ENCODE measurements at places on chromosomes 16 and 17.

DNA sequence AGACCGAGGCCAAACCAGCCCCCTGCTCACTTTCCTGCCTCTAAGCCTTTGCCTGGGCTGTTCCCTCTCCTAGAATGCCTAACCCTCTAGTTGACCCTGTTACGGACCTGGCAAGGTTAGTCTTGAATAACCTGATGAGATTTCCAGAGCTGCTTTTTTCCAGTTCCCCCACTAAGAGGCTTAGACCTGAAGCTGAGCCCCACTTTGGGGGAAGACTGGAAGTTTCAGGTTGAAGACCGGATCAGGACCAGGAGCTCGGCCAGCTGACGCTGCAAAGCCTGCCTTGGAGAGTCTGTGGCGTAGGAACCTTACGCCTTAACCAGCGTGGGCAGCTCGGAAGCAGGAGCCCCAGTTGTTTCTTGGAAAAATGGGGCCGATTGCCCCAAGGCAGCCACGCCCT is 129.8 kb downstream of the OR1D5 start:
- DNase-seq = no peak

DNA sequence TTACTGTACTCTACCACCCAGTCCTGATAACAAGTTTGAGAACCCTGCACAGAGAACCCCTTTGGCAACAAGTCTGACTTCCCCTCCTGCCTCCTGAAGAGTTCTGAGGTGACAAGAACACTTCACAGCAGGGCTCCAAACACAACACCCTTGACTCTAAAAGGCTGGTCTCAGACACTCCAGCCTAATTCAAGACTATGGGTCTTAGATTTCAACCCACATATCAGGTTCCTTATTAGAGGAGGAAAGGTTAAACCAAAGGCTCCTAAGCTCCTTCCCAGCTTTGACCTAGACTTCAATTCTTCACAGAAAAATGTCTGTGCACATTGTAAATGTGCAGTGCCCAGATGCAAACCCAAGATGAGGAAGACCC is 23.0 kb downstream of the RANBP10 start:
- DNase-seq = no peak

- no peak for DNase-seq
Measured at GRCh38 chr17:45332989-45333701, 16.3 kb upstream of the MAP3K14 start.

GRCh38 chr16:3112881-3113574 is 642 bp downstream of the ZNF205 start:
- DNase-seq = no peak

GRCh38 chr17:15947976-15948752 is 3.2 kb downstream of the ADORA2B start:
- DNase-seq = no peak

GRCh38 chr16:22814711-22815105 is 746 bp downstream of the HS3ST2 start:
- no peak for DNase-seq

DNA sequence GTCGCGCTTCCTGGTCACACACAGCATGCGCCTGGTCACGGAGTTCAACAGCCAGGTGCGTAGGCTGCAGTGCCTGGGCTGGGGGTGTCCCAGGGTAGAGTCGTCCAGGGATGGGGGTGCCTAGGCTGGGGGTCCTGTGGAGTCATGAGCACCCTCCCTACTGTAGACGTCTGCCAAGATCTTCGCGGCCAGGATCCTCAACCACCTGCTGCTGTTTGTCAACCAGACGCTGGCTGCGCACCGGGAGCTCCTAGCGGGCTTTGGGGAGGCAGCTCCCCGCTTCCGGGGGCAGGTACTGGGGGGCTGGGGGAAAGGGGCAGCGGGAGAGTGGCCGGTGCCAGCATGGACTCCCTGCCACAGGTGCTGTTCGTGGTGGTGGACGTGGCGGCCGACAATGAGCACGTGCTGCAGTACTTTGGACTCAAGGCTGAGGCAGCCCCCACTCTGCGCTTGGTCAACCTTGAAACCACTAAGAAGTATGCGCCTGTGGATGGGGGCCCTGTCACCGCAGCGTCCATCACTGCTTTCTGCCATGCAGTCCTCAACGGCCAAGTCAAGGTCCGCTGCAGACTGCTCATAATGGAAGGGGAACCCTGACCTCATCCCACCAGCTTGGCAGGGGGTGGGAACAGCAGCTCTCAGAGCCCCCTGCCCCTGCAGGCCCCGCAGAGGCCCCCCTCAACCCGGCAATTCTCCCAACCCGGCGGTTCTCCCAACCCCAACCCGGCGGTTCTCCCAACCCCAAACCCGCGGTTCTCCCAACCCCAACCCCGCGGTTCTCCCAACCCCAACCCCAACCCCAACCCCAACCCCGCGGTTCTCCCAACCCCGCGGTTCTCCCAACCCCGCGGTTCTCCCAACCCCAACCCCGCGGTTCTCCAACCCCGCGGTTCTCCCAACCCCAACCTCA is 2.4 kb downstream of the PDIA2 start:
- DNase-seq = no peak

- no peak for DNase-seq
Measured at GRCh38 chr16:57621521-57622271, 6.7 kb upstream of the ADGRG1 start.

GRCh38 chr16:4801962-4802658 is at the start of gene ROGDI:
TSS of gene ROGDI (minus strand) at chr16:4802633. CDS start at chr16:4802571, 62 bp downstream.
- peak; percentile 69 for DNase-seq

GRCh38 chr17:573036-573435 is 141.6 kb downstream of the VPS53 start:
- no peak for DNase-seq

GRCh38 chr17:41540921-41541625 is 13.0 kb upstream of the KRT19 start:
- DNase-seq = no peak

GRCh38 chr16:28556914-28557320 is 3.2 kb downstream of the SGF29 start:
- DNase-seq = no peak

Measured in activated gamma-delta T cell (primary cell).